ENCODE measurements at places on chromosomes 6 and 20.

DNA sequence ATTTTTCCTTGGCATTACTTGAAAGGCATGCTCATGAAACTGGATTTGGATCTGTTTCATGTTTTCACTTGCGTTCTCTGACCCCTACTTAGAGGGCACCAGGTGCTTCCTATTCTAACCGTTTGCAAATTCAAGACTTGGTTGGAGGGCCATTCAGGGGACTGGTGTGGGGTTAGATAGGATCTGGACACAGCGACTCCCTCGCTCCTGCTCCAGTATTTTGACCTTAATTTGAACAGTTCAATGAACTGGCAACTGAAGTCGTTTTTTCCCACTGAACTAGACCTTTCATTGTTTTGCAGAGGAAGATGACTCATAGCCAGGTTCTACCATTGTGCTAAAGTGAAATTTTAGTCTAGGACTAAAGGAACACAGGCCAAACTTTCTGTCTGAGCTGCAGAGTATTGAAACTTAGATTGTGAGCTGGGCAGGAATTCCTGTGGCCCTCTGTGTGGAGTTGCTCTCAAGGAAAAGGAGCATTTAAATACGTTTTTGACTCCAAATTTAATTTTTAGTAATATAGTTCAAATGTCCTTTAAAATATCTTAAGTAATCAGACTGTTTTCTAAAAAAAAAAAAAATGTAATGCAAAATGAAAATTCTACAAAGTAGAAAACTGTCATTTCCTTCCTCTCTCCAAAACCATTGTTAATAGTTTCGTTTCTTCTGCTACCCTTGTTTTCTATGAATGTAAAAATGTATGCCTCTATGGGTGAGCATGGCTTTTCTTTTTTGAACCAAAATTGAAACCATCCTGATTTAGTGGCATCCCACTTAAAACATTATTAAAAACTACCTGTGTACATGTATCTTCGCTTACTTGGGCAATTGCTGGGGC lies 64.8 kb downstream of the UTRN start:
- DNase-seq = no peak

DNA sequence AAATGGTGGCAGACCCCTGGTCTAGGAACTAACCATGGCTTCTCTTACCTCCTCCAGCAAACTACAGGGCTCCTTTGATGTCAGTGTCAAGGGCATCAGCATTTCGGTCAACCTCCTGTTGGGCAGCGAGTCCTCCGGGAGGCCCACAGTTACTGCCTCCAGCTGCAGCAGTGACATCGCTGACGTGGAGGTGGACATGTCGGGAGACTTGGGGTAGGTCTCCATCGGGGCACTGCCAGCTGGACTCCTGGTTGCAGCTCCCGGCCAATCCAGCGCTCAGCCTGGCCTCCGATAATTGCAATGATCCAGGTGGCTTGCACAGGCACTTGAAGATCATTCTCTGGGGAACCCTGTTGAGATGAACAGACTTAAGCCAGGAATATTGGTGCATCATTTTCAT lies 7.9 kb downstream of the LBP start:
- DNase-seq = no peak

GRCh38 chr6:22886650-22887581 lies 317.6 kb downstream of the HDGFL1 start:
- DNase-seq = no peak

- no peak for DNase-seq
Measured at GRCh38 chr6:103983860-103984259, 875.9 kb downstream of the HACE1 start.

GRCh38 chr20:33551778-33552177 lies 61.9 kb downstream of the CBFA2T2 start:
- no peak for DNase-seq

DNA sequence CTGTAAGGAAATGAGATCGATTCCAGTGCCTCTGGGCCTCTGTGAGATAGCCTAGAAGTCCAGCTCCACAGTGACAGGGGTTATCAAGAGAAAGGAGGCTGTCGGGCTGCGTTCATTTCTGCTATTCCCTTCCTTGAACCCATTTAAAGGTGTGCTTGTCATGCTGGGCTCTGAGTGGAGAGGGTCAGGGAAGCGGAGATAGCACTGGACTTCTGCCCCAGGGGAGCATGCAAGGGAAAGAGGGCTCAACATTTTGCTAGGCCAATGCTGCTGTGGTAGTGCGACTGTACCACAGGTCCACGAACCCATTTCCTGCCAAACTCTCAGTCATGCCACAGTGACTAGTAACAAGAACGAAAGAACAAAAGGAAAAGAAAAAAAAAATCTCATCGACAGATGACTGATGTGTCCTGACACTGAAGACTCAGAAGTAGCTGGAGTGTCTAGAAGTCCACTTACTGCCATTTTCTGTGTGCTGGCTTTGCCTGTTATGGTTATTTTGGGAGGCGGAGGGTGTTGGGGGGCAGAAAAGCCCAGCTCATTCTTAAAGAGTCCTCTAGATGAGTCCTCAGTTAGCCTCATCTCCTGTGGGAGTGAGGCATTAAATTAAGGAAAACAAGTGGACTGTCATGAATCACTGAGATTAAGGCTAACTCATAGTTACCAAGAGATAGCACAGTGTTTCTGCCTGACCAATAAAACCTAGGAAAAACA lies 8.1 kb downstream of the NEDD9 start:
- no peak for DNase-seq

GRCh38 chr6:131368198-131368911 lies 204.7 kb upstream of the ARG1 start:
- peak; percentile 20 for DNase-seq

DNA sequence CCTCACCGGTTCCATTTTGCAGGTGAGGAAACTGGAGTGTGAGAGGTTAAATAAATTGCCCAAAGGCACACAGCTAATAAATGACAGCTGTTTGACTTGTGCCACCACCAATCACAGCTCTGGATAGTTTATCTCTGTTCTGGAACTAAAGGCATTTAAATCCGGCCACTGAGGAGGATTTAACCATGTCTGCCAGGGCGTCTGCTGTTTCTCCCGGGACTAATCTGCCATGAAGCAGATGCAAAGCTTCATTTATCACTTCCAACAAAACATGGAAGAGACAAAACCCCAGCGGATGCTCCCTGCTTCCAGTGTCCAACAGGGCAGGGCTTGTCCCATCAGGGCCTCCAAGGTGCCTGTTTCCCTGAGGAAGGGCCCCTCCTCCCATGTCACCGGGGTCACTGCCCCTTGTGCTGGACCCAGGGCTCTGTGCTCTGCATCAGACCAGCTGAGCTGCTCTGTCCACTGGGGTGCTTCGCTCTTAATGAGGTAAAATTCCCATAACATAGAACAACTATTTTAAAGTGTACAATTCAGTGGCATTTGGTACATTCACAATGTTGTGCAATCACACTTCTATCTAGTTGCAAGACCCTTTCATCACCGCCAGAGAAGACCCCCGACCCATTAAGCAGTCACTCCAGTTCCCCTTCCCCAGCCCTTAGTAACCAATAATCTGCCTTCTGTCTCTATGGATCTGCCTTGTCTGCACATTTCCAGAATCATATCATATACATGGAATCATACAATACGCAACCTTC lies 244.3 kb downstream of the PTPRT start:
- DNase-seq = no peak

GRCh38 chr6:113370508-113371502 lies 486.3 kb upstream of the MARCKS start:
- no peak for DNase-seq

DNA sequence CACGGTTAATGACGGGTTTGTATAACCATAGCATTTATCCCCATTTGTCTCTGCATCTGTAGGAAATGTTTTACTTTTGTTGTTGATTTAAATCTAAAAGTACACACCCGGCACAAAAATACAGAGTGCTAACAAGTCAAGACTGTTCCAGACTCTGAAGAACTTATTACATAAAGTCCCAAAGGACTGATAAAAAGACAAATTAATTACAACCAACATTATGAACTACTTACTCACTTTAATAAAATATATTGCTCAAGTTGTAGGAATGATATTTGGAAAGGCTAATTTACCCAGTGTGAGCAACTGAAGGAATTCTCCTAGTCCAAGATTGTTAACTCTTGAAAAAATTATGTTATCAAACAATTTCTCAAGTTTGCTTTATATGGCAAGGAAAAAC lies 115.6 kb downstream of the KIF13A start:
- DNase-seq = no peak

- no peak for DNase-seq
Measured at GRCh38 chr6:111989743-111990142, 64.2 kb upstream of the CCN6 start.

DNA sequence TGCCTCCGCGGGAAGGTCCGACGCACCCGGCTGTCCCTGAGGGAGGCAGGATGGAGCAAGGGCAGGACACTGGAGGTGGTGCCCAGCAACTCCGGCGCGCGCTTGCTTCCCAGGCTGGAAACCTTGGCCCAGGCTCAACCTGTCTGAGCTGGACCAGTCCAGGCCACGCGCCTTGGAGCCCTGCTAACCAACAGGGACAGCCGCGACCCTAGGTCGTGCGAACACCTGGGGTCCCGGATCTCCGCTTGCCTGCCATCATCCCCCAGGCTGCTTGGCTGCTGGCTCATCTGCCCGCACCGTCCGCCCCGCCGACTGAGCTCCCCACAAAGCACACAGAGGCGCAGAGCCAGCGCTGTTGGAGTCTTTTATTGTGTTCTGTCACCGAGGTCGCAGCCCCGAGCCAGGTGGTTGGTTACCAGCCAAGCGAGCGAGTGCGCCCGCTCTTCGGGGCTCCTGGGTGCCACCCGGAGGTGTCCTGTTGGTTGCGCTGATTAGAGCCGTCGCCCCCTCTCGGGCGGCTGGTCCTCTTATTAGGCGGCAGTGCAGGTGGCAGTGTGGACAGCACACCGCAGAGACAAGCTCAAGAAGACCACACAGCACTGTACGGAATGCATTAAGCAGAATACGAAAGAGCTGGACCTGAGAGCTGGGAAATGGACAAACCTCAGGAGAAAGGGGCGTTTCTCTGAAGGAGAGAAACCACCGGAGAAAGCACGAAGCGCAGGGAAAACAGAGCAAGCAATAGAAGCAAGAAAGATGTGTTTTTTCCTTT lies 3.8 kb downstream of the COL12A1 start:
- no peak for DNase-seq

DNA sequence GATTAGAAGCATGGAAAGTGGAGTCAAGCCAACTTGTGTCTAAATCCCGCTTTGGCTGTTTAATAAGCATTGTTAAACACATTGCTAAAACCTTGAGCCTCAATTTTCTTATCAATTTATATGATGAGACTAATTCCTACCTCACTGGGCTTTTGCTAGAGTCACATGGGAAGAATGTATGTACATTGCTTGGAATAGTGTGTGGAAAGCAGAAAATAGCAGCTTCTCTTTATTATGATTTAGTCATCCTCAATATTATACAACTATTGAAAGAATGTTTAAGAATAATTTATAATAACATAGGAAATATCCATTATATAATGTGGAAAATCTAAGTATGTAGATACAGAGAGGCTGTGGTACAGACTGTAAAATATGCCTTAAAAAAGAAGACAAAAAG lies 313.0 kb upstream of the CDYL start:
- no peak for DNase-seq

DNA sequence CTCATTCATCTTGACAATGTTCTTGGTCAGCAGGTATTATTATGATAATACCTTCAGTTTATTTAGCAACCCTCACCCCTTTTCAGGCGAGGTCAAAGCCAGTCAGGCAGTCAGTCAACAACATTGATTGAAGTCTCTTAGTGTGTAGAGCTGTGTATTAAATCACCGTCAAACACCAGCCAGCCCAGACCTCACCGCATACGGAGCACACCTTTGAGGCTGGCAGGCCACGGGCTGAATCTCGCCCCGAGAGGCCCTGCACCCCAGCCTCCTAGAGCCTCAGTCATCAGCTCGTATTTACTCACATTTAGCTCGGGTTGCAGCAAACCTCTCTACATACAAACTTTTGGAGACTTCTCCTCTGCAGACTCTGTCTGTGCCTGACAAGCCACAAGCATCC lies 36.0 kb upstream of the FOXA2 start:
- DNase-seq = no peak

- no peak for DNase-seq
Measured at GRCh38 chr20:47330933-47331708, 25.4 kb downstream of the ZMYND8 start.

GRCh38 chr6:113017353-113017752 lies 670.2 kb downstream of the RFPL4B start:
- no peak for DNase-seq

GRCh38 chr6:6942831-6943230 lies 164.9 kb upstream of the RREB1 start:
- peak; percentile 86 for DNase-seq

DNA sequence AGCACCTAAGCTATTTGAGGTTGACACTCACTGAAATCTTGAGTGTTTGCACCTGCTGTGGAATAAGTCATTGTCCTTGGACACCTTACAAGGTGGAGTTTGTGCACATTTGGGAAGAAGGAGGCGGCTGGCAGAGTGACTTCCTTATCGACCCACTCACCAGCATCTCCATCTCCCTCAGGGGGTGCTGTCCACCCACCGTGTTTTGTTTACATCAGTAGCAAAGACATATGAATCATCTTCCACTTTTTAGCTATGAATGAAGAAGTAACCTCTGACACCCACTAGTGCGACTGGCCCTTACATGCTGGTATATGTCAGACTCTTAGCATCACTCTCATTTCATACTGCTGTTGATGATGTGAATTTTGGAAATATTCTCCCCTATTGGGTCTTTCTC lies 119.5 kb upstream of the SGK1 start:
- no peak for DNase-seq

DNA sequence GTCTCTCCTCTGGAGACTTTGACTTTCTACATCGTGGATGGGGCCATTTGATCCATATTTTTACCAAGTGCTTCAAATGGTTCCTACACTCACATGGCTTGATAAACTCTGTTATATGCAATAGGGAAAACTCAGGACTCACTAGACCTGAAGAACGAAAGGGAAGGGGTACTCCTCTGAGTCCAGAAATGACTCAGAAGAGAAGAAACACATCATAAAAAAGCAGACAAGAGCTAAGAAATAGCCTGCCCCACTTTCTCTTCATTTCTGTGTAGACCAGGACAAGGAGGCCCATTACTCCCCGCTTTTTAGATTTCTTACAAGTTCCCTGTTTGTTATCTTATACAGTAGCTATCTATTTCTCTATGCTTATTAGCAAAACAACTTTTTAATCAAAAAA lies 369.8 kb upstream of the ARID1B start:
- no peak for DNase-seq

DNA sequence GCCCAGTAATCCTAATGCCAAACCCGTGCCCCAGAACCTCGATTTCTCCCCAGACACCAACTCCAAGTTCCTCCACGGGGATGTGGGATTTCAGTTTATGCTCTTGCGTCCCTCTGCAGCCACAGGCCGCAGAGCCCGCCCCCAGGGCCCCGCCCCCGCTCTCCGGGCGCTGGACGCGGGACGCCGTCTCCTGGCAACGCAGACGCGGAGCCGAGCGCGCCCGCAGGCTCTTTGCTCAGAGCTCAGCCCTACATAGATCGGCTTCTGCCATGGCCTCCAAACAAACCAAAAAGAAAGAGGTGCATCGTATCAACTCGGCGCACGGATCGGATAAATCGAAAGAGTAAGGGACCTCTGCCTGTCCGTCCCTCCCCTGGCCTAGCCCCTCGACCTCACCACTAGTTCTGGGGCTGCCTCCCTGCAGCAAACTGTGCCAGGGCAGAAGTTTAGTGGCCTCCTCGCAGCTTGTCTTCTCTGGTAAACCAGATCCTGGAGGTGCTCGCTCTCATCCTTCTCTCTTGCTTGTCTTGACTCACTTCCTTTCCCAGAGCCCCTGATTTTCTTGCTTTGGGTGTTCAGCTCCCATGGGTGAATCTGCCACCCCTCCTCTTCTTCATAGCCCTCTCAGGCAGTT lies at the start of gene ADGB:
Gene ADGB (plus strand): TSS at position 201 of the 634 bp plus-strand sequence. CDS start 69 bp downstream, at position 270.
- peak; percentile 19 for DNase-seq

Data from lower leg skin (tissue), 4 donors.